ENCODE measurements at places on chromosomes 5 and 9.

GRCh38 chr5:126595486-126596083, 566 bp upstream of the ALDH7A1 start:
- no peak for DNase-seq

DNA sequence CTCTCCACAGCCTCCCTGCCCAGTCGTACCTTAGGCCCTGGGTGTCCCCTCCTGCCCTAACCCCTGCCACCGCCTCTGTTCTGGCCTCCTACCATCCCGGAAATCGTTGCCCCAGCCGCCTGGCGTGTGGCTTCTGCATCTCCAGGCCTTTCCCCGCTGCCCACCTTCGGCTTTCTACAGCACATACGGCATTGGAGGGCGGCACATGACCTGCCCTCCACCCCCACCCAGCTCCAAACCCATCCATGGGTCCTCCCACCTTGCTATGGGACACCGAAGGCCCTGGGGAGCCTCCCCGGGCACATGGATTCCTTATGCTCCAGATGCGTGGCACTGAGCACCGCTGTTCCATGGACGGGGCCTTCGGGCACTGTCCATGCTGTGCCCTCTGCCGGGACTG, 32.0 kb downstream of the FGF18 start:
- DNase-seq: no peak

GRCh38 chr9:79651251-79651795, 79.6 kb downstream of the TLE4 start:
- no peak for DNase-seq

- no peak for DNase-seq
These were observed 7.9 kb upstream of the NEUROG1 start for GRCh38 chr5:135543485-135544304.

DNA sequence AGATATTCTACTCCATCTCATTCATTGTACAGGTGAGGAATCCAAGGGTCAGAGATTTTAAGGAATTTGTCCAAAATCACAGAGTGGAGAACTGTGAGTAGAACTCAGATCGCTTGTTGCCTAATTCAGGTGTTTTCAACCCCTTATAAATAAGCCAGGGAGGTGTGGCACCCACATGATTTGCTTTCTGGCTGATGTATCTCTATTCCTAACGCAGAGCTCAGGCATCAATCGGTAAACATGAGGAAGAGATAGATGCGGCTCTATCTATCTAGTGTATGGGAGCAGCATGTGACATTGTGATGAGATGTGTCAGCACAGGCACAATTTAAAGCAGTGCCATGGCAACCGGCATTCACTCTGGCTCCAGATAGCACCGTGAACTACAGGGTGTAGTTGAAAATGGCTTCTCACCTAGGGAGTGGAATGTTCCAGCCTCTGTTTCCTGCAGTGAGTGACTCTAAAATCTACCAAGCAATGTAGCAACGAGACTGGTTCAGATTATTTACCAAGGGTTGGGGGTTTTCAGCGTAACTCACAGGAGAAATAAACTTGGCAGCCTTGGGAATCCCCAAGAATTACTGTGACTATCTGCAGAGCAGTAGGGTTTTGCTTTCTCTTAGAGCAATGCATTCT, 53.4 kb upstream of the SUB1 start:
- no peak for DNase-seq

DNA sequence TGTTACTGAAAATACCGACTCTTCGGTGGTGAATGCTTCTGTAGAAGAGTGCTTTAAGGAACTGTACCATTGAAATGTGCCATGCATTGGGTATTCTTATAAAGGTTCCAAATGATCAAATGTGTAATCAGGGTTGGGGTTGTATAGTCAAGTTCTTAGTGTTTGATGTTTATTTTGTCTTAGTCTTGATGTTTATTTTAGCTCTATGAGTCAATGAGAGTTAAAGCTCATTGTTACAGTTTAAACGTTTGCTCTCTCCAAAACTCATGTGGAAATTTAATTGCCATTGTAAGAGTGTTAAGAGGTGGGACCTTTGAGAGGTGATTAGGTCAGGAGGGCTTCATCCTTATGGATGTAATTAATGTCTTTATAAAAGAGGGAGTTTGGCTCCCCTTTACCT, 153.0 kb downstream of the FER start:
- DNase-seq: no peak

All from left renal pelvis (tissue), 4 donors.